ENCODE measurements at places on chromosomes 16 and 17. TPM values are rescaled to one million over a fixed set of nuclear protein-coding genes. Genes with fewer than 3 reads are reported as not detected.

ACSM3 gene
- 3.1 TPM for total RNA-seq

C16orf96 gene
- 0.03 TPM for total RNA-seq

ITGB3 gene
- 5.1 TPM for total RNA-seq

MYLK3 gene
- total RNA-seq: not detected

CTCF gene
- 35.7 TPM for total RNA-seq

FSCN2 gene
- total RNA-seq: 0.71 TPM

CD300A gene
- not detected for total RNA-seq

FZD2 gene
- 26.6 TPM for total RNA-seq
